ENCODE measurements at places on chromosomes 6 and 20.

GRCh38 chr6:34325633-34326032, 66.8 kb downstream of the NUDT3 start:
- DNase-seq = no peak

DNA sequence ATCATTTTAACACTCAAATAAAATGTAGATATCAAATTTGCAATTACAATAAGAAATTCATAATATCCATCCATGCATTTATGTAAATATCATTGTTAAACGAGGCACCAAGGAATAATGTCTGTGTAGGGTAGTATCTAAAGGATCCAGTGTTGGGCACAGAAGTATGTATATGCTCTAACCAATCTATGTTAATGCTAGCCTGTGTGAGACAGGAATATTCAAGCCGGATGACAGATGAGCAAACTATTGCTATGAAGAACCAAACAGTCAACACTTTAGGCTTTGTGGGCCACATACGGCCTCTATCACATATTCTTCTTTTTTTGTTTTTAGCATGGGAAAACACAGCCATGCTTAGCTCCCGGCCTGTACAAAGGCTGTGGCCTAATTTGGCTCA, 45.0 kb downstream of the HUS1B start:
- DNase-seq = no peak

GRCh38 chr6:9511157-9511556, 903.7 kb downstream of the TFAP2A start:
- no peak for DNase-seq

GRCh38 chr6:114090626-114091025, 119.7 kb upstream of the HDAC2 start:
- DNase-seq = no peak

Data from breast epithelium (tissue), 4 donors.